ENCODE measurements at places on chromosomes 1 and 21.

DNA sequence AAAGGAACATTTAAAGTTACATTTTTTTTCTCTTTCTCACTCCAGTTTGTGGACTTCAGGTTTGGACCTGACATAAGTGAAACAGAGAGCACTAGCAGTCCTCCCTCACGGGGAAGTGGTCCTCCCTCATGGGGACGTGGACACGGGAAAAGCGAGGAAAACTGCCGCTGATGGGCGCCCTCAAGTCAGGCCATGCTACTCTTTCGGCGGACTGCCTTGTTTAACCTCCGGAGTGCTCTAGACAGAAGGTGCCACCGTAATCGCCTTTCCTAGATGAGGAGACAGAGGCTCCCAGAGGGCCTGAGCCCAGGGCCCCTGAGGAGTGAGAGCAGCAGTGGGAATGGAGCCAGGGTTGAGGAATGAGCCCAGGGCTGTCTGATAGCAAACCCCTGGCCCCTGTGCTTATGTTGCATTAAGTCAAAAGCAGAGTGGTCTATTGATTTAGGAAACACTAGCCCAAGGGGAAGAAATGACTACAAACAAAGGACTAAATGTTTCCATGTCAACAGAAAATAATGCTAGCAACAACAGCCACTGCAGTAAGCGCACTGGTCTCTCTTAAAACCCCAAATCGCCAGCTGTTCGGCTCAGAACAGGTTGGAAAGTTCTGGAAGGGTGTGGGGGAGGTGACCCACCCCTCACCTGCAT is 84.1 kb downstream of the DMRTB1 start:
- DNase-seq: no peak

- DNase-seq: no peak
Observed at GRCh38 chr1:147124266-147124665, 48.0 kb downstream of the PRKAB2 start.

DNA sequence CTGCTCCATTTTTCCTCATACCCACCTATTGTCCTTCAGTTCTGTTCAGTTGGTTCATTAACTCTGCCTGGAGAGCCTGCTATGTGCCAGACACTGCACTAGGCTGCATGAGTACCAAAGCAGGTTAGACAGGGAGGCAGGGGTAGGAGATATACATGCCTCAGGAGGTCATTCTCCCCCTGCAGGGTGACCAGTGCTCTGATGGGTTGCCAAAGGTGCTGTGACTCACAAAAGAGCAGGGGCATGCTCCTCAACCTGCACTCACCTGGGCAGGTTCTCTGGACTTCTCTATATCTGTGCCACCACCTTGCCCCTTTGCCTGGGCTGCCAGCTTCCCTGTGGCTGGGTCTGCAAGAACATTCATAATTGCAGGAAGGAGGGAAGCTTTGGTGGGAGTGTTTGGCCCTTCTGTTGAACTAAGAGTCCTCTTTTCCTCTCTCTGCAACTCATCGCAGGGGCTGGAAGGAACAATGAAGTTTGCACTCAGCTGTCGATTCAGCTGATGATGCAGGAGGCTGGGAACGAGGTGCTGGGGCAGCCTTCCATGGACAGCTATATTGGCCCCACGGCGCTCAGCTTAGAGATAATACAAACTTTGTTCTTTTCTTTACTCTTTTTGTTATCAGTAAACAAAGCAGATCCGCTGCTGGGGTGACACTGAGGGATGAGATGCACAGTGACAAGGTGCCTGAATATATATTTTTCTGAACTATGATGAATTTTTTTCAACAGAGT is 356.4 kb upstream of the PLXNA2 start:
- DNase-seq: no peak

DNA sequence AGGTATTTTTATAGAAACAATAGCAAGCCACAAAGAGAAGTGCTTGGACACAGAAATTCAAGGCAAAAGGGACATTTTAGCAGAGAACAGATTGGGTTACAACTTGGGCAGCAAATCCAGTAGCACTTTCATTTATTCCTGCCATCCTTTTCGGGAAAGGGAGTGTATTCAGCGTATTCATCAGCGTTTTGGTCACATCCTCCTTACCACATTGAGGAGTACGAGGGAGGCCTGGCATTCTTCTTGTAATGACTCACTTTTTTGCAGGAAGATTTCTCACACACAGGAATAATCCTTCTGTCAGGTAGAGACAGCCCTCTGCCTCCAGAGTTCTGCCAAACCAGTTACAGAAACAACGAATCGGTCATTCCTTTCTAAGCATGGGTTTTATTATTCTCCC is 18.1 kb upstream of the FAM78B start:
- DNase-seq: no peak

GRCh38 chr1:151458802-151459330 is 428 bp downstream of the POGZ start:
- no peak for DNase-seq

GRCh38 chr1:41045740-41046139 is 24.2 kb upstream of the SLFNL1 start:
- DNase-seq: no peak

GRCh38 chr1:192140382-192140781 is 17.9 kb upstream of the RGS18 start:
- no peak for DNase-seq

- no peak for DNase-seq
Observed at GRCh38 chr1:1421147-1421906, at the start of gene ANKRD65. TSS of gene ANKRD65 (minus strand) at chr1:1421276. CDS start at chr1:1421005, 271 bp downstream.

GRCh38 chr1:32715901-32716311 is 13.3 kb upstream of the SYNC start:
- no peak for DNase-seq

- no peak for DNase-seq
Observed at GRCh38 chr1:203282720-203283542, 22.4 kb upstream of the BTG2 start.

GRCh38 chr1:151006327-151007052 is at the start of gene MINDY1:
TSS of gene MINDY1 (minus strand) at chr1:151006902. CDS start at chr1:151002617, 4,285 bp downstream.
- no peak for DNase-seq

- DNase-seq: no peak
Observed at GRCh38 chr21:30146558-30147282, 19.9 kb downstream of the CLDN17 start.

- no peak for DNase-seq
Observed at GRCh38 chr1:94310570-94311270, 73.3 kb upstream of the ARHGAP29 start.

GRCh38 chr1:218760601-218761570 is 412.8 kb upstream of the LYPLAL1 start:
- DNase-seq: no peak

- DNase-seq: no peak
Observed at GRCh38 chr1:3468236-3469103, 14.0 kb downstream of the ARHGEF16 start.

DNA sequence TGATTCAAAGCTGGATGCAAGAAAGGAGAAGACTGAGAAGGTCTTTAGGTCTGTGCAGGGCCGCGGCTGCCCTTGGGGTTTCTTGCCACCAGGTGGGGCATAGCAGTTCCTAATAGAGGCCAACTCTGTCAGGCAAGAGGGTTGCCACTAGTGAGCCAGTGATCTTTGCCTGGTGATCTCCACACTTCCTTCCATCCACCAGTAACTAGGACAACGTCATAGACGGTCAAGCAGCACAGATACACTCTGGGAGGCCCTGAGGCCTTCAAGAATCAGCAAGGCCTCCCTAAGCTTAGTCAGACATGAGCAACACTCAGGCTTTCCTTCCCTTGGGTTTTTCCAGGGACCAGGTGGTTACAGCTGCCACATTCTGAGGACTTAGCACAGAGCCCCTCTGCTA is 32.9 kb upstream of the ATP2B4 start:
- DNase-seq: peak; percentile 38

DNA sequence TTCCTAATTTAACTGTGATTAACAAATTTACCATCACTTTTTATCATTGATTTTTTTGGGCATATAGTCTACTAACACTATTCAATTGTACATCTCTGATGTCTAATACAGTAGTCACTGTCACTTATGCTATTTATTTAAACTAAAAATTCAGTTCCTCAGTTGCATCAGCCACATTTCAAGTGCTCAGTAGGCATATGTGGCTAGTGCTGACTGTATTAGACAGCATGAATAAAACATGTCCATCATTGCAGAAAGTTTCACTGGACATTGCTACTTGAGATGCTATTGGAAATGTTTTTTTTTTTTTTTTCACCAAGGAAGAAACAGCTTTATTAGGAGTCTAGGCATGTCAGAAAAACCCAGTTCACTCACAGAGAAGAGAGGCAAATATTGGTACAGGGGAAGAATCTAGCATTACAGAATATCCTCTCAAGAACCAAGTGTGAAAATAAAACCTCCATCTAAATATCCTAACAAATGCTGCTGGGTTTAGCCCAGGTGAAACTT is 108.1 kb upstream of the GNG4 start:
- DNase-seq: no peak

GRCh38 chr21:35593000-35593502 is 467.3 kb downstream of the SETD4 start:
- no peak for DNase-seq

- no peak for DNase-seq
Observed at GRCh38 chr1:179311149-179311700, 17.6 kb downstream of the SOAT1 start.

DNA sequence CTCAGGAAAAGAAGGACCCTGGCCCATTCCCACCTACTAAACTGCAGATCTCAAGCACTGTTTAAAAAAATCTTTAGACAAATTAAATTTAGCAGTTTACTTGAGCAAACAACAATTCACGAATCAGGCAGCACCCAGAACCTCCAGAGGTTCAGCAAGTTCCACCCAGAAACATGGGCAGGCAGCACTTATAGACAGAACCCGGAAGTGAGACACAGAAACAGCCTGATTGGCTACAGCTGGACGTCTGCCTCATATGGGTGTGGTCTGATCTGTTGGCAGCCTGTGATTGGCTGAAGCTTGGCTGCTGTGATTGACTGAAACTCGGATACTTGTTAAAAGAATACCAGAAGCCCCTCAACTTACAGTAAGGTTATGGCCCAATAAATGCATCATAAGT is 34.7 kb upstream of the COL6A2 start:
- no peak for DNase-seq

GRCh38 chr1:215543191-215543606 is 23.9 kb upstream of the KCTD3 start:
- DNase-seq: no peak

- no peak for DNase-seq
Observed at GRCh38 chr1:105483436-105483835, 1573.0 kb upstream of the PRMT6 start.

- DNase-seq: no peak
Observed at GRCh38 chr1:33441088-33441745, 10.3 kb upstream of the PHC2 start.

DNA sequence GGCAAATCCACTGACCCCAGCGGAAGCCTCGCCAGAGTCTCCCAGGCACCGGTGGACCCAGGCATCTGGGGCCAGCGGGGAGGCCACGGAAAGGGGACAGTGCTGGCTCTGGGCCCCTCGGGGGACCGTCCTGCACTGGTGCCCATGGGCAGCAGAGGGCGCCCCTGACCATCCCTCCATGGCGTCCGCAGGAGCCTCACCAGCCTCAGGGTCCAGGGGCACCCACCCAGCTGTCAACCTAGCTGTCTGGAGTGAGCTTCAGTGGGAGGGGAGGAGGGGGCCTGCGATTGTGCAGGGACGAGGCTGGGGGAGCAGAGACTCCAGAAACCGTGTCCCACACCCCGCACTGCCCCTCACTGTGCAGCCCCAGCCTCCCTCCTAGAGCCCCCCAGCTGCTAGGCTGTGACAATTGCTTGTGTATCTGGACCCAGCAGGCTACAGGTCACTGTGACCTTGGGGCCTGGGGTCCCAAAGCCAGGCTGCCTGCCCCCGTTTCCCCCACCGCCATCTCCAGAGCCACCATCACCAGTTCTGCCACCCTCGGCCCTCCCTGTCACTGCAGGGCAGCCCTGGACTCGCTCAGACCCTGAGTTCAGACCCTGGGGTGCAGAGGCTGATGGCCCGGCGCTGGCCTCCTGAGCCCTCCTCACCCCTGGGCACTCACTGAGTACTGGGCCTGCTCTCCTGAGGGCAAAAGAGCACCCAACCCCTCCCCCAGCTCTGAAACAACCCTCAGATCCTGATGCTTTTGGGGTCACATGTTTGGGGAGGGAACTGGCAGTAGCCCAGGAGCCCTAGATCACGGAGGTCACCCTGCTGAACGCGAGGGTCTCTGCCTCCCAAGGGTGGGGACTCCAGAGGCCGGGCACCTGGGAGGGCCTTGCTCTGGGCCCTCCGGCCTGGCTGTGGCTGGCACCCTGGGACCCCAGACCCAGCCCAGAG is 10.6 kb upstream of the COL6A1 start:
- peak; percentile 57 for DNase-seq

All from stimulated activated CD8-positive, alpha-beta memory T cell treated with anti-CD3 and anti-CD28 coated beads, Interleukin-2, amount 100 ng/mL, for 48 hours (primary cell).